Suppressor macrophage treated with lipopolysaccharide for 4 hours (primary cell): ENCODE measurements at places on chromosomes 12 and 14.
A peak's percentile ranks its signal among the peaks of the same experiment; 100 is the strongest.

- DNase-seq: peak; percentile 8
These were observed 4.7 kb downstream of the LIN52 start for GRCh38 chr14:74089251-74090020.

DNA sequence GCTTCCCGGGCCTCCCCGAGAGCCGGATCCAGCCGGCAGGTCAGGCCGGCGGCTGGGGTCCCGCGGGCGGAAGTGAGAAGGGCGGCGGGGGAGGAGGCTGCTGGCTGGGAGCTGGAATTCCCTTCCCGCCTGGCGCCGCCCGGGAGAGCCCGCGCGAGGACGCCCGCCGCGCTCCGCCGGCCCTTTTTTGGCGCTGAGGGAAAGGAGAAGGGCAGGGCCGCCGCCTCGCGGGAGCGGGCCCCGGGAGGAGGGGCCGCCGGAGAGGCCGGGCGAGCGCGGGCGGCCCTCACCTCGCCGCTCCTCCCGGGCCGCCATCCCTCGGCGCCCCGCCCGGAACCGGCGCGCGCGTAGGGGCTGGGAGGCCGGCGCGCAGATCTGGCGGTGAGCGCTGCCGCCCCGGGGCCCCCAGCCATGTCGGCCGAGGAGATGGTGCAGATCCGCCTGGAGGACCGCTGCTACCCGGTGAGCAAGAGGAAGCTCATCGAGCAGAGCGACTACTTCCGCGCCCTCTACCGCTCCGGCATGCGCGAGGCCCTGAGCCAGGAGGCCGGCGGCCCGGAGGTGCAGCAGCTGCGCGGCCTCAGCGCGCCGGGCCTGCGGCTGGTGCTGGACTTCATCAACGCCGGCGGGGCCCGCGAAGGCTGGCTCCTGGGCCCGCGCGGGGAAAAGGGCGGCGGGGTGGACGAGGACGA, at the start of the genes KLHL42 and MANSC4:
TSS of gene KLHL42 (plus strand) at position 314 of the 692 bp plus-strand sequence. CDS start at position 412, 98 bp downstream.
TSS of gene MANSC4 (minus strand) at position 317 of the 692 bp plus-strand sequence. CDS start 8,960 bp downstream, outside the sequence.
- peak; percentile 71 for DNase-seq

DNA sequence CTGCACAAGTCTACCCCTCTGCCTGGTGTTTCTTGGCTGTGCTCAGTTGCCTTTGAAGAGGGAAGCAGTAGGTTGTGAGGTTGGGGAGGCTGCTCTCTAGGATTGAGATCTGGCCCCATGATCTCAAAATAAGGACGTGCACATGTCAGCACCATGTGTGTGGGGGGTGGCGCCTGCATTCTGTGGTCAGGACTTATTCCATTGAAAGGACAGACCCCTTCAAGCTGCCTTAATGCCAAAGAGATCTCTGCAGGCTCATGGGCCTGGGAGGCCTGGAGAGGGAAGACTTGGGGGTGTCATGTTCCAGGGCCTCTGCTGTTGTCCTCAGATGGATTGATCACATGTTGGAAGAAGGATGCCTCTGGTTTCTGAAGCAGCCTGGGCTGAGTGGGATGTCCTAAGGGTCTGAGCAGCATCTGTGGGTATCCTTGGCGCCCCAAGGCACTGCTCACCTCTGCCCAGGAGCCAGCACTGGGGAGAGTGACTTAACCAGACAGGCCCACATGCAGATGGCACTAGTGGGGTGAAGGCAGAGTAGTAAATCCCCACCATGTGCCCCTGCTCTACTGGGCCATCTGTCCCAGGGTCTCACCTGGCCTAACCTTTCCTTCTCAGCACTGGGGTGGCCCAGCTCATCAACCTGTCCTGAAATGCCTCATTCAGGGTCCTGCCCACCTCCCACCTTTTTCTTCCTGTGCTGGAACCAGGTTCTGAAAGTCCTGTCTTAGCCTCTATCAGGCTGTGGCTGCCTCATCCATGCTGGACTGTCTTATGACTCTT, 118.9 kb downstream of the ADGRD1 start:
- no peak for DNase-seq

- no peak for DNase-seq
These were observed 520.7 kb downstream of the MED13L start for GRCh38 chr12:115756804-115757203.

GRCh38 chr14:91032248-91032647, 28.2 kb downstream of the RPS6KA5 start:
- no peak for DNase-seq

DNA sequence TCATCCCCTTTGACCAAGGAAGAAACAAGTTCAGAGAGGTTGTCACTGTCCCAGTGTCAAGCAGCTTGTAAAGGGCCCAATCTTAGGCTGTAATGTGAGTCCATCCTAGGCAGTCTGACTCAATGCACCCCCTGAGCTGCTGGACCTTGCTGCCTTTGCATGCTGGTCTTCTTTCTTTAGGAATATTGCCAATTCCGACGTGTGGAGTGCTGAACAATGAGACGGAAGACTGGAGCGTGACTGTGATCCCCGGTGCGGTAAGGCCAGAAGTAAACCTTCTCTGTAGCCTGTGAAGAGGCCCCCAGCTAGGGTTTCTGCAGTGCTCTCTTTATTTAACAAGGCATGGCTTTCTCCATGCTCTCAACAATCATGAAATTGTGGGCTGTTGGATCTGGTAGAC, 963 bp downstream of the TCTN2 start:
- DNase-seq: no peak

DNA sequence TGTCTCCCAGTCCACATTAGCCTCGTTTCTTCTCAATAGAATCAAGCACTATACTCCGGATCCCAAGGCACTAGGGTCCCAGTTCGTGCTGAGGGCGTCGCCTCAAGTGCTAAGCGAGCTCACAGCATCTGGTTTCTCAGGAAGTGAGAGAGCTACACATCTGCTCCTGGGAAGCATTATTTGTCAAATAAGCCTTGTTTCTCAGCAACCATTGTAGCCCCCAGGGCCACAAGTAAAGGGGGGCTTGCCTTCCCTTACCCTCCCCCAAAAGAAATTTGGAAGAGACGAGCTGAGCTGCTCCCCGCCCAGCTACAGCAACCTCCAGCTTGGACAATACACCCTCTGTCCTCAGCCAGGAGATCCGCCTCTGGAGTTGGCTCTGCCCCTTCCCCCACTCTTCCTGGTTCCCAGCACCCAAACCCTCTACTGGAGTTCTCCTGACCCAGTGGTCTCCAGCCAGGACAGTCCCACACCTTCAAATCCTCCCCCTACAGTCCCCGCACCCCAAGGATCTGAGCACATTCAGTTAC, 5.7 kb upstream of the TNS2 start:
- no peak for DNase-seq

- peak; percentile 82 for DNase-seq
These were observed 108.6 kb downstream of the VRK1 start for GRCh38 chr14:96905825-96906224.

DNA sequence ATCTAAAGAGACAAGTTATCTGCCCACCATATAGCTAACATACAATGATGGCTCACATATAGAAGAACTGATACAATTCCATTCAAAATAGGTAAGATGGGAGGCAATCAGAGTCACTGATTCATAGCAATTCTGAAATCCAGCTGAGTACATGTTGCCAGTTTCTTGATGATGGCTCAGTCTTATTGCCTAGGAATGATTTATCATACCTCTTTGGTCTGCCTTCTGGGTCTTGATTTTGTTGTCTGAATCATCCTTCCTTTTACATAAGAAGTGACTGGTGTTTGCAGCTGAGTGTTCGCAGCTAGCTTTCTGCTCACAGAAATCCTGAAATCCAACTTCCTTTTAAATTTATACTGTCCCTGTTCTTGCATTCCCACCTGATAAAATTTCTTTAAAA, 463.2 kb upstream of the MGAT4C start:
- DNase-seq: no peak

GRCh38 chr14:24665440-24665991, 31.5 kb upstream of the GZMB start:
- DNase-seq: no peak

- DNase-seq: no peak
These were observed 90.1 kb downstream of the STXBP6 start for GRCh38 chr14:24959791-24960331.

GRCh38 chr12:104740668-104741067, 217.4 kb downstream of the SLC41A2 start:
- peak; percentile 93 for DNase-seq

DNA sequence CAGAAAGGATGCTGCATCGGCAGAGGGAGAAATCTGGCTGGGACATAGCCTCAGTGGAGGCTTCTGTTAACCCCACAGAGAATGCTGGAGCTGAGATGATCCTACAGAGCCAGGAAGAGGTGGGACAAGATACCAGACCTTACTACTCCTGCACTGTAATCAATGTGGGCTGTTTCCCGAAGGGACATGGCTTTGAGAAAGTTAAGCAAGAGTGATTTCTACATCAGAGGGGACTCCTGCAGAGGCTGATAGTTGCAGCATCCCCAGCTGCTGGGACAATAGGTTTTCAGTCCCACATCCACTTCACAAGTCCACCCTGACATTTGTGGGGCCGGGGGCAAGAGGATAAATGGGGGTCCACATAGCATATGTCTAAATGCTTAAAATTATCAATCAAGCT, 22.5 kb upstream of the CMKLR1 start:
- no peak for DNase-seq

- no peak for DNase-seq
These were observed 45.6 kb downstream of the DNAH10 start for GRCh38 chr12:123807670-123808069.

DNA sequence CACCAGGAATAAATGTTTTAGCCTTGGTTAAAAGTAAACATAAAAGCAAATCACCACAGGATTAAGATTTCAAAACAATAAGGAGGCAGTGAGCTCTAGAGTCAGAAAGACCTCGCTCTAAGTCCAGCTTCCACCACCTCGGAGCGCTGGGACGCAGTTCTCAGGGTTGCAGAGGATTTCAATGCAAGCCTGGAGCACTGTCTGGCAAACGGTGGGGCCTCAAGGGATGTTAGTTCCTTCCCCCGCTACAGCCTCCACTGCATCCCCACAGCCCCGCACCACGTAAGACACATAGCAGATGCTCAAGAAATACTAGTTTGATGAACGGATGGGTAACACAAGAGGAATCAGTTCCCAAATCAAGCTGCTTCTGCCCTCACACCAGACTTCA, 39.3 kb upstream of the TMCC3 start:
- DNase-seq: no peak

DNA sequence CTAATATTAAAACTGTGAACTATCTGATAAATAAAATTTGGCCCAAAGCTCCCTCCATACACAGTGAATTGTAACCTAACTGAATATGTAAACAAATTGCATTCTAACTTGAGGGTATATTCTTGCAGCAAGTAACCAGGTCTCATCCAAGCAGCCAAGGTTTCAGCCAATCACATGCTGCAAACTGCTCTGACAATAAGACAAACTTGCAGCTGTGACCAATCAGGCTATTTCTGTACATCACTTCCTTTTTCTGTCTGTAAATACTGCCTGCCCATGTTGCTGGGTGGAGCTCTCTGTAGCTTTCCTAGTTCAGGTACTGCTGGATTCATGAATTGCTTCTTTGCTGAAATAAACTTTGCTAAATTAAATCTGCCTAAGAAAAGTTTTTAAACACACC, 499.0 kb downstream of the GALC start:
- DNase-seq: no peak

GRCh38 chr14:75461303-75461702, 33.5 kb downstream of the JDP2 start:
- no peak for DNase-seq

GRCh38 chr12:113634474-113634873, 162.8 kb upstream of the LHX5 start:
- no peak for DNase-seq

- DNase-seq: no peak
These were observed 388.9 kb downstream of the SOX5 start for GRCh38 chr12:23560611-23561010.

GRCh38 chr12:115467531-115467930, 783.6 kb upstream of the TBX3 start:
- no peak for DNase-seq

DNA sequence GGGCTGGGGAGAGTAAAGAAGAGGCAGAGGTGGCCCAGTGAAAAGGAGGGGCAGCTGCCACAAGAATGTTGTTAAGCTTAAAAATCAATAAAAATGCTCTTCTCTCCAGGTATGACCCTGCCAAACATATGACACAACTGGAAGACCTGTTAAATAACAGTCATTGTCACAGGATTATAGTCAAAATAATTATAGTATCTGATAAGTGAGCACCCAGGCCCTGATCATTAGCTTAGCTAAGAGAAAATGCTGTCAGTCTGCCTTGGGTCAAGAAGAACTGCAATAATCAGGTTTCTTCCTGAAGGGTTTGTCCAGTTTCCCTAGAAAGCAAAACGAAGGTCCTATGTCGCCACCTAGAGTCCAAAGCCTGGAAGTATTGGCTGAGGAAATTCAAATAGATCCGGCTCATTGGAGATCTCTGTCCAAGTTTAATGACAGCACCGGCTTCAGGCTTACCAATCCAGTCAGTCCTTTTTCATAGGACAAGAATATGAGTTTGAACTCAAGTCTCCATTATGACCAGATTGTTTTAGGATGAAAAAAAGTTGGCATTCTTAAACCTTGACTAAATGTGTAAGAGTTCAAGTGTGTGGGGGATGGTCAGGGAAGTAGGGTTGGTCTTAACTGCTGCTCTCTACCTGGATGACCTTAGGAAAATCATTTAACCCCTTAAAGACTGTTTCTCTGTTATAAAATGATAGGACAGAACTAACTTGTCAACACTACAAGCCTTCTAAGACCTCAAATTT, 22.5 kb upstream of the NKX2-8 start:
- peak; percentile 75 for DNase-seq

DNA sequence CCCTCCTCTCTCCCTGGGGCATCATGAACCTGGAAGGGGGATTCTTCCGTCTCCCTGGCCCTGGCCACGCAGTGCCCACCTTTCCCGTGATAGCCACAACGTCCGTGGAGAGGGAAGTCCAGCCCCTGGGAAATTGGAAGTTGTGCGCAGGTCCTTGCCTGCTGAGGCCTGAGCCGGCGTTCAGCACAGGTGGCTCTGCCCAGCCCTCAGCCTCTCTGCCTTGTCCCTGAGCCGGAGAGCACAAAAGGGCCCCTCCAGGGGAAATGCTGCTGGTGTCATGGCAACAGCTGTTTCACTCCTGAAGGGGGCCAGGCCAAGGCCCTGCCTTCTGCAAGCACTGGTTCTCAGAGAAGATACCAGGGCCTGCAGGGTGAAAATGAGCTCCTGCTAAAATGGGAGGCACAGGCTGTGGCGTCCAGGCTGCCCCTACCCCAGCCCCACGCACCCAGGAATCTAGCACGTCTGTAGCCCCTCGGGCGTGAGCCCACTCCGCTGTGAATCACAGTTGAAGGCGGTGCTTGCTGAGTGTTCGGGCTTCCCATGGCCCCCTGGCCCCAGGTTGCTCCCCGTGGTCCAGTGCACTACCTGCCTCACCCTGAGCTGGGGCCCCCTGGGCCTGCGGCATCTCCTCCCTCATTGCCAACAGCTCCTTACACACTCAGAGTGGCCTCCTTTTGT, 149.4 kb downstream of the ADGRD1 start:
- DNase-seq: no peak

GRCh38 chr12:57550641-57551549, 1.1 kb downstream of the KIF5A start:
- DNase-seq: no peak

DNA sequence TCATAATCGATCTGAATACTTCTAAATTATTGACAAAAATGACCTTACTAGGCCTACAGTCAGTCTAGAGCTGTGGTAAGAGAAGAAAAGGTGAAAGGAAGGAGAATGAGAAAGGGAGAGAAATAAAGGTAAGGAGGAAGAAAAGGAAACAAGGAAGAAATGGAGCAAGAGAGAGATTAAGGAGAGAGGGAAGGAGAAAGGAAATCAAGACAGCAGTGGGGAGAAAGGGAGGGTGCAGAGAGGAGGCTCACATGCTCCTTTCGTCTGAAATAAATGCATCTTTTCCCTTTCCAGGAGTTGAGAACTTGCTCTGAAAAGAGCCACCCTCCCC, 3.7 kb downstream of the RNASE9 start:
- DNase-seq: no peak
